ENCODE measurements at places on chromosomes 1 and 21.

DNA sequence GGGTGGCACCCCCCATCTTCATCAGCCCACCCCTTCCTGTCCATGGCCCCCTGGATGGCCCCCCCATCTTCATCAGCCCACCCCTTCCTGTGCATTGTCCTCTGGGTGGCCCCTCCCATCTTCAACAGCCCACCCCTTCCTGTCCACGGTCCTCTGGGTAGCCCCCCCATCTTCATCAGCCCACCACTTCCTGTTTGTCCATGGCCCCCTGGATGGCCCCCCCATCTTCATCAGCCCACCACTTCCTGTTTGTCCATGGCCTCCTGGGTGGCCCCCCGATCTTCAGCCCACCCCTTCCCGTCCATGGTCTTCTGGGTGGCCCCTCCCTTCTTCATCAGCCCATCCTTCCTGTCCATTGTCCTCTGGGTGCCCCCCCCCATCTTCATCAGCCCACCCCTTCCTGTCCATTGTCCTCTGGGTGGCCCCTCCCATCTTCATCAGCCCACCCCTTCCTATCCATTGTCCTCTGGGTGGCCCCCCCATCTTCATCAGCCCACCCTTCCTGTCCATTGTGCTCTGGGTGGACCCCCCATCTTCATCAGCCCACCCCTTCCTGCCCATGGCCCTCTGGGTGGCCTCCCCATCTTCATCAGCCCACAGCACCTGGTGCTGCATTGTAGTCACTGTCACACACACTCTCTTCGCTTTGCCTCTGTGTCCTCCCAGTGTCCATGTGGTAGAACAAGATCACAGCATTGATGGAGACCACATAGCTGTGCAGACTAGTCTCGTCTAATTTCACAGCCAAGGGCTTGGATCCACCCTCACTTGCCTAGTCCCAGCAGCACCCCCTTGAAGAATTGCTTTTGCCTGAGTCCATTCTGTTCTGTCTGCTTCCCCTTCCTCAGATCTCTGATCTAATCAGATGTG is 95.9 kb downstream of the PCBP3 start:
- DNase-seq: no peak

- DNase-seq: no peak
These were observed 13.7 kb downstream of the ACTRT2 start for GRCh38 chr1:3034728-3035562.

GRCh38 chr1:52706136-52706670 is 8.1 kb upstream of the COA7 start:
- no peak for DNase-seq

GRCh38 chr1:26797627-26798026 is 9.9 kb downstream of the PIGV start:
- no peak for DNase-seq

GRCh38 chr21:43361493-43362296 is 65.2 kb downstream of the SIK1 start:
- no peak for DNase-seq

GRCh38 chr1:178092878-178093493 is 918 bp upstream of the RASAL2 start:
- DNase-seq: no peak

- DNase-seq: no peak
These were observed 14.6 kb upstream of the SLC2A1 start for GRCh38 chr1:42973286-42973685.

DNA sequence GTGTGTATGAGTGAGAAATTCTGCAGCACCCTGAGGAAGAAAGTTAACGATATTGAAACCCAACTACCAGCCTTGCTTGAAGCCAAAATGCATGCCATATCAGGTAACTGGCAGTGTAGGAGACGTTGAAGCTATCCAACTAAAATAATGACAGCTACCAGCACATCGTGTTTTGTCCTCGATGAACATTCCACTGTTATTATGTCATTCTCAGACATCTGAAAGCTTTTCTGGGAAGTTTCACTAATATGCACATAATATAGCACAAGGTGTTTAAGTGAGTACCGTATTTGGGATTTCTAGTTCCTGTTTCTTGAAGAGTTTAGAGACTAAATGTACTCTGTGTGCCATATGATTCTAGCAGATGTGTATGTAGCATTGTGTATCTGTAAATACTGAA is 173.5 kb downstream of the DISC1 start:
- no peak for DNase-seq

DNA sequence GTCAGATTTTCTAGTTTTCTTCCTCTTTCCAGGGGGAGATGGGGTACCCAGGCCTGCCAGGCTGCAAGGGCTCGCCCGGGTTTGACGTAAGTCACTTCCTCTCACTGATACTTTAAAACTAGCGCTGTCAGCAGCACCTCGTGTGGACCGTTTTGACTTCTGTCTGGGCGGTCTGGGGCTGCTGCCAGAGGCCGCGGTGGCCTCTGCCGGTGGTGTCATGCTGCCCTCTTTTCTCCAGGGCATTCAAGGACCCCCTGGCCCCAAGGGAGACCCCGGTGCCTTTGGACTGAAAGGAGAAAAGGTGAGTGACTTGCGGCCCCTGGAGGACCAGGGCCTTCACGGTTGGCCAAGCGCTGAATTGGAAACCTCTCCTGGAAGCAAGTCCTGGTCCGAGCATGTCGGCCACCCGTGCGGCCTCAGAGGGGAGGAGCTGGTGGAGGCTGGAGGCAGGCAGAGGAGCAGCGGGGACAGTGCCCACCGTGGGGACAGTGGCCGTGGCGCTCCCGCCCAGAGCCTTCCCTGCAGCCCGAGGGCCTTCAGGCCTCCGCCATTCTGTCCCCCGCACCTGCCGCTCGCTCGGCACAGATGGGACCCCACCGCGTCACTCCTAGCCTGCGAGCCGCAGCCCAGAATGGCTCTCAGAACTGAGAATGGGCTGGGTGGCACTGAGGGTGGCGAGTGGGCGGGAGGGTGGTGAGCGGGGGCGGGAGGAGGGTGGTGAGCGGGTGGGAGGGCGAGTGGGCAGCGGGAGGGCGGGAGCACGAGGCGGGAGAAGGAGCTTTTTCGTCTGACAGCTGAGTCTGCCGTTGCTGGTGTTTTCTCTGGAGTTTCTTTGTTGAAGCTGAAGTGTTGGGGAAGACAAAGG is 9.4 kb downstream of the COL6A1 start:
- no peak for DNase-seq

DNA sequence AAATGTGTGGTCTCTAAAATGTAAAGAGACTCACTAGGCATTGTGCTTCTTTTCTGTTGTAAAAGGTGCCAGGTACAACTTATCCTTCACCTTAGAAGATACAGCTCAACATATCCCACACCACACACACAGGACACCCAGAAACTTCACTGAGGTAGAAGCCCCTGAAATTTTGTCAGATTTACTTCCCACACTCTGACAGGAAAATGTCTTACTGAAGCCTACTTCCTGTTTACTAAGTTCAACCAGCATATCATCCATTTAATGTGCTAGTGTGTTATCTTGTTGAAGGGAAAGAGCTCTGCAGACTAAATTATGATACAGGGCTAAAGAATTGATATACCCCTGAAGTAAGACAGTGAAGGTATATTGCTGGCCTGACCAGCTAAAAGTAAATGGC is 39.9 kb upstream of the INSL5 start:
- DNase-seq: no peak

GRCh38 chr1:221234791-221235190 is 355.5 kb downstream of the HLX start:
- DNase-seq: no peak

GRCh38 chr1:67880056-67880601 is 46.9 kb upstream of the GNG12 start:
- DNase-seq: peak; percentile 82

GRCh38 chr1:207628776-207629175 is 16.2 kb upstream of the CR1L start:
- no peak for DNase-seq

DNA sequence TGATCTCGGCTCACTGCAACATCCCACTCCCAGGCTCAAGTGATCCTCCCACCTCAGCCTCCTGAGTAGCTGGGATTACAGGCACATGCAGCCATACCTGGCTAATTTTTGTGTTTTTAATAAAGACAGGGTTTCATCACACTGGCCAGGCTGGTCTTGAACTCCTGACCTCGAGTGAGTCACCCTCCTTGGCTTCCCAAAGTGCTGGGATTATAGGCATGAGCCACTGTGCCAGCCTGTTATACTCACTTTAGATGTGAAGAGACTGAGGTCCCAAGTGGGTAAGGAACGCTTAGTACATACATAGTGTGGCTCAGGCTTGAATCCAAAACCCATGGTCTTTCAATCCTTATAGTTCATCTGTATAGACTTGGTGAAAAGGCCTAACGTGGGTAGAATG is 63.7 kb upstream of the EPS8L3 start:
- no peak for DNase-seq

DNA sequence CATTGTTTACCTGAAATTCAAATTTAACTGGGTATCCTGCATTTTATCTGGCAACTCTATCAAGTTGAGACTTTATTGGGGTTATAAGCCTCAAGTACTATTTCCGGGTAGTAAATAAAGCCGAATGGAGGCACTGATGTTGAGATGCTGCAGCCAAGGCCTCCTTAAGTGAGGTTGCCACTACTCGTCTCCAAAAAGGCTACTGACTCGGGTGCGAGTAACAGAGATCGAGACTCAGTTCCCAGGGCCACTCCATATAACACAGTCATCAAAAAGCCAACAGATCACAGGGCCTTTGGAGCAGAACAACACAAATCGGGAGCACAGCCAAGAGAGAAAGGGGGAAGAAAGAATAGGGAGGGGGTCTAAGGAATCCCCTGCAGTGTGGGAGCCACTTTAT is 524 bp downstream of the COPA start:
- no peak for DNase-seq

GRCh38 chr1:18653916-18654315 is 23.3 kb downstream of the PAX7 start:
- DNase-seq: no peak

Data from NCI-H1092 (cell line).